ENCODE measurements at places on chromosomes 4 and X.

- peak; percentile 3 for DNase-seq
Observed at GRCh38 chr4:37188100-37188499, 56.4 kb upstream of the NWD2 start.

DNA sequence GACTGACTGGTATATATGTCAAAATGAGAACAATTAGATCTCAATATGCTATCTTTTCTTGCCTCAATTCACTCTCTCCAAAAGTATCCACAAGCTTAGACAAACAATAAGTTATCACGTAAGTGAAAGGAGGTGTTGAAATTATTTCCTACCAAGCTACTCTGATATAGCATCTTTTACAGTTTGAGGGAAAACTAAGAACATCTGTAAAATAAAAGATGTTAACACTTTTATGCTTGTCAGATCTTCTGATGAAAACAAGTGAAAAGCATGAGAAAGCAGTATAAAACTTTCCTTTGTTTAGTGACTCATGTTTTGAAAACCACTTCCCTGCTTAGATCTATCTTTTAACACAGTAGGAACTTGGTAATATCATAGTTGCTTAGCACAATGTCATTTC, 8.4 kb upstream of the MAB21L2 start:
- no peak for DNase-seq

DNA sequence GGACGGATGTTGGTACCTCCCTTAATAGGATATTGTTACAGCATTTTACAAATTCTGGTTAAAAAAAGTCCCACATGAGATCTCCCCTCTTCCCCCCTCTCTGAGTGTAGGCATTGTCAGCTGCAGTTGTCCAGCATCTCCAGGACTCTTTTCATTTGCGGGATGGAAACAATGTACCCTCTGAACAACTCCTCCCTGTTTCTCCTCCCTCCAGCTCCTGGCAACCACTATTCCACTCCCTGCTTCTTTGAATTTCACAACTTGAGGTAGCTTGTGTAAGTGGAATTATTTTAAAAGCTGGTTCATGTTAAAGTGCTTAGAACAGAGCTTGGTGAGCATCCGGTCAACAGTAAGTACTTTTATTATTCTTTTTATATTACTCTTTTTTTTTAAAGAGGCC, 69.8 kb downstream of the TBL1X start:
- DNase-seq, result no peak

- DNase-seq, result no peak
Observed at GRCh38 chr4:129583868-129584267, 487.9 kb downstream of the C4orf33 start.

DNA sequence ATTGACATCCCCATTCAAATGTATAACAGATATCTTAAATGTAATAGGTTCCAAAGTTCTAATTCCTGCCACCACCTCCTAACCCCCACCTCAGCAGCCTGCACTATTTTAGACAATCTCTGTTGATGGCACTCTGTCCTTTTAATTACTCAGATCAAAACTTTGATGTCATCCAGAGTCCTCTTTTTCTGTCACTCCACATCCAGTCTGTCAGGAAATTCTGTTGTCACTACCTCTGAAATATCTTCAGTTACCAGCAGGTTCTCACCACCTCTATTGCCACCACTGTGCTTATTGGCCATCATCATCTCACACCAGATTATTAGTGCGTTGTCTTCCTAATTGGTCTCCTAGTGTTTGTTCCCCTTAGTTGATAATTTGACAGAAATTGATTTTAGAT, 76.2 kb downstream of the PTPN13 start:
- no peak for DNase-seq

DNA sequence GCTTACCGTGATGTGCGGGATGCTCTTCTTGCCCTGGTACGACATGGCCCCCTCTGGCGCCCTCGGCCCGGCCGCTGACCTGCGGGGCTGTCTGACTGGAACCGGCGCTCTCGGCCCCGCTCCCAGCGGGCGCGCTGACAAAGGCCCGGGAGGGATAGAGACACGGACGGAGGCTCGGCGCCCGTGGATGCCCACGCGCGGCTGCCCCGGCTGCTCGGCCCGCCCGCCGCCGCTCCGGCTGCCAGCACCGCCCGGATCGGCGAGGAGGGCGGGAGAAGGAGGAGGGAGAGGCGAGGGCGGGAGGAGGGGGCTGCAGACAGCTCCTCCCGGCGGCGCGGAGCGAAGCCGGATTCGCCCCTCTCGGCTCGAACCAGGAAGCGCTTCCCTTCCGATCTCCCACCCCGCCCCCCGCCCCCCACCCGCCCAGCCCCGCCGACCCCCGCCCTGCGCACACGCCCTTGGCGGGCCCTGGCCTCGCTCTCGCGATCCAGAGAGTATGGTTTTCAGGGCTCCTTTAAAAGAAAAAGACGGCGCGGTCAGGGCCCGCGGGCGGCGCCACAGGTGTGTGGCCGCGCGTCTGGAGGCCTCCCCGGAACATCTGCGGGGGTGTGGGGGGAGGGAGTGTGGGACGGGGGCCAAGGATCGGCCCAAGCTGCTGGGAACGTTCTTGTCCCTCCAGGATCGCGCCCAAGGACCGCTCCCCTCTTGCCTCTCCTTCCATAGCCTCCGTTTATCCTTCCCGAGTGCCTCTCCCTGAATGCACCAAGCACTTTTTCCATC, 4.5 kb downstream of the CRMP1 start:
- no peak for DNase-seq

- no peak for DNase-seq
Observed at GRCh38 chrX:48043056-48043455, 28.4 kb downstream of the ZNF630 start.

GRCh38 chr4:100778431-100778830, 260.6 kb upstream of the EMCN start:
- DNase-seq, result no peak

DNA sequence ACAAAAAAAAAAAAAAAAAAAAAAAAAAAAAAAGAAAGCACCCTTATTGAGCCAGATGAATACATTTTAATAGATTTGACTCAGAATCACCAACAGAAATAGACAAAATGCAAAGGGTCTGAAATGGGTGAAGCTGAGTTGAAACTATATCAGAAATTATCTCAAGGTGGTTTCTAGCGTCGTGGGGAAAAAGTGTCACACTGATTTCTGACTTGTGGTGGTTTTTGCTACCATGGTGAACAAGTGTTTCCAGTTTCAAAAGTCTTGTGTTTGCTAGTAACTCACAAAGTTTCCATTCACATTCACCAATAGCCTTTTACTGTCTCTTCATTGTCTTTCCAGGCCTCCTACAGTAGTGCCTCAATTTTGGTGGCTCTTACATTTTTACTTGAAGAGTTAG, 135.5 kb downstream of the ARHGAP24 start:
- no peak for DNase-seq

- no peak for DNase-seq
Observed at GRCh38 chrX:85111347-85111746, 107.7 kb downstream of the APOOL start.

DNA sequence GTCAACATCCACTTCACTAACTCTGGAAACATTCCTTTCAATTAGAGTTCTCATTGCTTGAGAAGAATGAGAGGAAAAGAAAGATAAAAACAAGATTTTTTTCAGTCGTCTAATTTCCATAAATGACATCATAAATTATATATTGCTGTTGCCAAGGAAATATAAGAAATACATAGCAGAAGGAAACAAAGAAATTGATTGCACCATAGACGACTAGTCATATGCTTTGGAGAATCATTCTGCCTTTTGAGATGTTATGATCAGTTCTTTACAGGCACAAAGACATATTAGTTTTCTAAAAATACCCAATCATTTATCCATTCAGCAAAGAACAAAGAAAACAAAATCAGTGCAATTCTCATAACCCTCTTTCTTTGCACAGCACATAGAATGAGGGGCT, 672 bp upstream of the C1QTNF7 start:
- DNase-seq, result no peak

DNA sequence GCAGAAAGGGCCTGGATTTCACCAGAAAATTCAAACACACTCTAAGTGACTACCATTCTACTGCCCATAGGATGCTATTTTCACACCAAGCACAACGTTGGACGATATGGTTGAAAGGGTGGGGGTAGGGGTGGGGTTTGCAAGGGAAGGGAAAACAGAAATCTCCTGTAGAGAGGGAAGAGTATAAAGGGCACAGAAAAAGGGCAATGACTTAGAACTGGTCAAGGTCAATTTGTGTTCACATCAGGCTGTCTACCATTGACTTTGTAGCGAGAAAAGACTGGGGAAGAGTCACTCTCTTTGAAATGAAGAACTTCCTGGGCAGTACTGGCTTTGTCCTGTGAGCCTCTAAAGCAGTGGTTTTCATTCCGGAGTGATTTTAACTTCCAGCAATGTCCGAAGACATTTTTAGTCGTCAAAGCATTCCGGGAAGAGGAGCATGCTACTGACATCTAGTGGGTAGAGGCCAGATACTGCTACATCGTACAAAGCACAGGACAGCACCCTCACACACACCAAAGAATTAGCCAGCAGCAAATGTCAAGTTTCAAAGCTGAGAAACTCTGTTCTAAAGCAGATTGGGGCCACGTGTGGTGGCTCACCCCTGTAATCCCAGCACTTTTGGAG, 48.4 kb upstream of the SLC7A3 start:
- peak; percentile 3 for DNase-seq

DNA sequence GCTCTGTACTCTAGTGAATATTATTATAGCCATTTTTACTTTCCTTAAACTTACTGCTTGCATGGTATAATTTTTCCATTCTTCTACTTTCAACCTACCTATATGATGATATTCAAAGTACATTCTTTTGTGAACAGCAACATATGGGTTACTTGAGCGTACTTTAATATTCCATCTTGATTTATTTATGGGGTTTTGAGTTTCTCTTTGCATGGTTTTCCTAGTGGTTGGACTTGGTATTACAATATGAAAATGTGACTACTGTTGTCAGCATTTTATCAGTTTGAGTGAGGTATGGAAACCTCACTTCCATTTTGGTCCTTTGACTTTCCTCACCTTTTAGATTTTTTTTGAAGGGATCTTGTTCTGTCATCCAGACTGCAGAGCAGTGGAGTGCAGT, 35.9 kb downstream of the ADGRG4 start:
- DNase-seq, result no peak

DNA sequence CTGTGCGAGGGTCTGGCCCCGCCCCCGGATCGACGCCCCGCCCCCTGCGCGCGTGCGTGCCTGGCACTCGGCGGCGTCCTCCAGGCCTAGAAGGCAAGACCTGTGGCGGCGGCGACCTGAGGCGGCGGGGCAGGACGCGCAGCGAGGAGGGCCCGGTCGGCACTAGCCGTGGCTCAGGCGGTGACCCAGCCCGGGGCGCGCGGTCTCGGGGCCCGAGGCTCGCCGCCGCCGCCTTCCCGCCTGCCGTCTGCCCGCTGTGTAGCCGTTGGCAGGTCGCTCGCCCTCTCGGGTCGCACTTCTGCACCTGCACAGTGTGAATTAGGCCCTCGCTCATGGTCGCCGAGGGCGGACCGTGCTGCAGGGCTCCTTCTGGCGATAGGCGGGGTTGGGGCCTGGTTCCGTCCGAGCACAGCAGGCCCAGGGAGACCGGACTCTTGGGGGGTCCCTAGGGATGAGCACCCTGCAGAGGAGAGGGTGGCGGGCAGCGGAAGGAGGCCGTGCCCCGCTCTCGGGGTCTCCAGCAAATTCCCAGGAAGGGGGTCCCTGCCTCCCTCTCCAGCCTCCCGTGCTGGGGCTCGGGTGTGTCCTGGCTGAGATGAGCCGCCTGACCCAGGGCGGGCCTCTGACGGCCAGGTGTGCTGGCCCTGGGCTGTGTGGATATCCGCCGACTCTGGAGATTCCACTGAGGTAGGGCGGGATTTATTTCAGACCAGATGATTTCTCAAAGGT, 557 bp upstream of the FAM53A start:
- DNase-seq, result peak; percentile 96

DNA sequence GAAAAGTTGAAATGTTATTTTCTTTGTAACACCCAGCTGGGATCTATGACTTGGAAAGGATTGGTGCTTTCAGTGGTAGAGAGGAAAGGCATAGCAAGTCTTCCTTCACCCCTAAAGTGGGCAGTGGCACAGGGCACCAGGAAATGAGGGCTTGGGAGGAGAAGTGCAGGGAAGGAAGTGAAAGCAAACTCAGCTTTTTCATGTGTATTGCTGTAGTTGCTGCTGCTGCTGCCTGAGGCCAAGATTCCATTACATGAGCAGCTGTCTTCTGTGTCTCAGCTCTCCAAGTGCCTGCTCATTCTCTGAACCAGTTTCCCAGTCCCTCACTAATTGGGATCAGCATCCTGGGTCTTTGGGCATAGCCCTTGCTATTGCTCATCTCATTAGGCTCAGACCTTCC, 2.6 kb downstream of the HCCS start:
- no peak for DNase-seq

- peak; percentile 3 for DNase-seq
Observed at GRCh38 chrX:152601848-152602616, 35.7 kb upstream of the GABRQ start.

GRCh38 chrX:15269618-15270521, at the start of gene ASB9:
TSS of gene ASB9 (minus strand) at chrX:15270083. CDS start at chrX:15269874, 209 bp downstream.
- DNase-seq, result peak; percentile 14
